RKO (cell line): ENCODE measurements at places on chromosomes 11 and 22.

GRCh38 chr11:125267548-125267947 lies 103.0 kb downstream of the PKNOX2 start:
- DNase-seq = no peak

DNA sequence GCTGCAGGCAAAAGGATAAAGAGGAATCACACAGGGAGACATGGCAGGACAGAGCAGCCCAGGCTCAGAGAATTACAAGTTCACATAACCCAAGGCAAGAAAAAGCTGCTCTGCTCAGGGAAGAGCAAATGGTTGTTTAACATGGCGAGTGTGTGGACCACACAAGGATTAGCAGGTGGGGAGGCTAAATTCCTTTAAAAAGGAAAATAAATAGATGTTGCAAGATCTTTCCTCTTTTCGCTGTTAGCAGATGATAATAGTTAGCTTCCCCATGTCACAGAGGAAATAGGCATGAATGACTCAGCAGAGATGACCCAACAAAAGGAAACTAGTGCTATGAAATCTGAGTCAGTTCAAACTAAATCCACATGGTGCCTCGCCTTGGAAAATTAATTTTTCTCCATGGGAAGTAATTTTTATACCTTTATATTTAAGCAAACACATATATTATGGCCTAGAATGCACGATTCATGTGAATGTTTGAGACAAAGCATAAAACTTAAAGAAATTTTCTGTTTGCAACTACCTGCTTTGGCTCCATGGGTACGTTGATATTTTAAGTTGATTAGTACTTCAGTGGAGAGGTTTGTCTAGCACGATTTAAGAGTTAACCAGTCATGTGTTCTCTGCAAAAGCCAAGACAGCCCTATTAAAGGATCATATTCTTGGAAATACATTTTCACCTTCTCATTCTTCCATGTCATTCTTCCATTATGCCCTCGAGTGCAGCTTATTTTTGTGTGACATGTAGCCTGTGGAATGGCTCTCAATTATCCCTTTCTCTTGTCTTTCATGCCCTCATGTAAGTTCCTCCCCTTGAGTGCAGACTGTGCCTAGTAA lies 38.5 kb upstream of the FJX1 start:
- DNase-seq = peak; percentile 84

GRCh38 chr11:45274206-45274605 lies 11.9 kb downstream of the SYT13 start:
- DNase-seq = no peak

DNA sequence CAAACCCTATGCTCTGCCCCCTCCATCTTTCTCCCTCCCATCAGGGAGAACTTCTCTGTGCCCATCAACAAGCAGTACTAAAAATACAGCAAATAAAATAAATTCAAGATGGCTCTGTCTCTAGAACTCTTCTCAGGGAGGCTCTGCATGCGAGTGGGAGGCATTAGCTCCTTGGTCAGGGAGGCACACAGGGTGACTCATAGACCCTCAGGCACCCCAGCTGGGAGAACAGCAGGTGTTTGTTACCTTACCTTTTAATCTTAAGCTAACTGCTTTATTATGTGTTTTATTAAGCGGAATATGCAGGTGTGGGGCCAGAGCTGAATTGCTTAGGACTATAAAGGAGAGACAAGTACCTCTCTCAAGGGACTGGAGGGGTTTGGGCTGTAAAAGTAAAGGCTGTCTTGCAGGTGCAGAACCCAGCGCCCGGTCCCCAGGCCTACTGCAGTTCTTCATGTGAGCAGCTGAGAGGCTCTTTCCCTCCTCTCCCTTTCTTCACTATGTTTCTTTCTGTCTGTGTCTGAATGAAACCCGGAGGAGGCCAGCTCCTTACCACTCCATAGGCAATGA lies 20.8 kb downstream of the CSNK2A3 start:
- DNase-seq = no peak

DNA sequence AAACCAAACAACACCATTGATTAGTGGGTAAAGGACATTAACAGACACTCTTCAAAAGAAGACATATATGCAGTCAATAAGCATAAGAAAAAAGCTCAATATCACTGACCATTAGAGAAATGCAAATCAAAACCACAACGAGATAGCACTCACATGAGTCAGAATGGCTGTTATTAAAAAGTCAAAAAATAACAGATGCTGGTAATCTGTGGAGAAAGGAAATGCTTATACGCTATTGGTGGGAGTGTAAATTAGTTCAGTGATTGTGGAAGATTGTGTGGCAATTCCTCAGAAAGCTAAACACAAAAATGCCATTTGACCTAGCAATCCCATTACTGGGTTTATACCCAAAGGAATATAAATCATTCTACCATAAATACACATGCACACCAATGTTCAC lies 182.6 kb downstream of the TRPC6 start:
- no peak for DNase-seq
